ENCODE measurements at places on chromosomes 11 and 22.

DNA sequence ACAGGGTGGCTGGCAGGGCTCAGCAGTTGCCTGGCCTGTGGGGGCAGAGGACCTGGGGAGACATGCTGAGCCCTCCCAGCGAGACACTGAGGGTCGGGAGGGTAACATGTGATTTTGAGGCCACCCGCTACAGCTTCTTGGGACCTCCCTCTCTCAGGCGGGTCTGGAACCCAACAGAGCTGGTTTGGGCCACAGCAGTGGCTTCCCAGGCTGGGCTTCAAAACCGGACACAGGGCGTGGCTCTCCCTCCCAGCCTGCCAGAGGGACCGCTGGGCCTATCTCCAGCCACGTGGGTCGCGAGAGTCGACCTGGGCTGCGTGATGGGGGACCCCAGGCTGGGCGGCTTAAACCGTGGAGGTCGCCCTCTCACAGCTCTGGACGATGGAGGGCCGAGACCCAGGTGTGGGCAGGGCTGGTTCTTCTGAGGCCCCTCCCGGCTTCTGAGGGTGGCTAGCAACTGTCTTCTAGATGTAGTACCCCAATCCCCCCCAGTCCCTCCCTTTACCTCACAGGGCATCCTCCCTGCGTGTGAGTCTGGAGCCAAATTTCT, 91.7 kb downstream of the KCNQ1 start:
- no peak for DNase-seq

- no peak for DNase-seq
Measured at GRCh38 chr11:114260077-114260476, 36.1 kb upstream of the NNMT start.

DNA sequence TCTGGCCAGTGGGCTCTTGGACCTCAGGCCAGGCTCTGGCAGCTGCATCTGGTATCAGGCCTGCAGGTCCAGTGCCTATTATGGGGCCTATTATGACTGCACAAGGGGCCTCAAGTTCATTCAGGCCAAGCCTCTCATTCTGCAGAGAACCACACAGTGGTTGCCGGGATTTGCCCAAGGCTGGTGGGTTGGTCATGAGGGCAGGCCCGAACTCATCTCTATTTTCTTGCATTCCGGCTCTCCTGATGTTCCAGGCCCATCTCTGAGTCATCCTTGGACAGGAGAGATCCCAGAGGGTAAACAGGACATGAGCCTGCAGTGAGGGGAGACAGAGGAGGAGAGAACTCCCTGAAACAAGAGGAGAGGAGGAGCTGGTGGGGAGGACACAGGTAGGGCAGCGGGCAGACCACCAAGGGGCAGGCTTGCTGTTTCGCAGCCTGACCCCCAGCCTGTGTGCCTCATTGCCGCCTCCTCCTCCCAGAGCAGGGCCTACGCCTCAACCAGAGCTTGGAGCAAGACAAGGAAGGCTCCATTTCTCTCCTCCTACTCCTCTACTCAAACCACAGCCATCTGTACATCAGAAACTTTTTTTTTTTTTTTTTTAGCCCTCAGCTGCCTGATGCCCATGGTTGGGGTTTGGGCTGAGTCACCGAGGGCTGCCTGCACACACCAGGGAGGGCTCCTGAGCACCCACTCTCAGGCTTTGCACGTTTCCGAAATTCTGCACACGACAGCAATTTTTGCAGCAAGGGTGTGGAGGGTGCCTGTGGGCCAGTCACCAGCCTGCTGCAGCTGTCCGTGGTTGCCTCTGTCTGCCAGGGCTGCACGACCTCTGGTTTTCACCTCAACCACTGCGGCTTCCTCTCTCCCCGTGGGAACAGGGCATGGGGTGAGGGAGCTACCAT, 12.7 kb upstream of the TREH start:
- no peak for DNase-seq

GRCh38 chr11:57645689-57646085, 4.0 kb downstream of the YPEL4 start:
- DNase-seq: no peak

- DNase-seq: peak; percentile 77
Measured at GRCh38 chr11:59560702-59561473, 49.5 kb downstream of the OR4D9 start.

Measured in ACHN (cell line).